ENCODE measurements at places on chromosomes 4 and X.

DNA sequence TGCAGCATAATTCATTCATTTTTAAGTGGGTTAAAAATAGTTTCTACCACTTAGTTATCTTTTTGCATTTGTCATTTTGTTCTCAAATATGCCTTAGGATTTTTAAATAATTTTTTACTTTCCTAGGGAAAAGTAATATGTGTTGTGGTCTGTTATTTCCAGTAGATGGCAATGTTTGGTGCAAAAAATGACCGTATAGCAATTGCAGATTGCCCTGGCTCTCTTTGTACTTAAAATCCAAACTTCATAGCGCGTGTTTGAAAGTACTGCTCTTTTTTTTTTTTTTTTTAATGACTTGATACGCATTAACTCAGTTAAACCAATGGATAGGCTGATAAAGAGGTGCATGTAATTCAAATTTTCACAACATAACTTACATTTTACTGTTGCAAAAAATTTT lies 74.4 kb upstream of the RBMX start:
- no peak for DNase-seq

- no peak for DNase-seq
Measured at GRCh38 chrX:96771486-96771885, 86.8 kb downstream of the DIAPH2 start.

- DNase-seq = no peak
Measured at GRCh38 chr4:7043284-7044136, at the start of gene TADA2B. TADA2B (plus strand) TSS chr4:7043372; CDS start chr4:7043580, 208 bp downstream.

- no peak for DNase-seq
Measured at GRCh38 chr4:143524211-143524610, 10.7 kb downstream of the SMARCA5 start.

DNA sequence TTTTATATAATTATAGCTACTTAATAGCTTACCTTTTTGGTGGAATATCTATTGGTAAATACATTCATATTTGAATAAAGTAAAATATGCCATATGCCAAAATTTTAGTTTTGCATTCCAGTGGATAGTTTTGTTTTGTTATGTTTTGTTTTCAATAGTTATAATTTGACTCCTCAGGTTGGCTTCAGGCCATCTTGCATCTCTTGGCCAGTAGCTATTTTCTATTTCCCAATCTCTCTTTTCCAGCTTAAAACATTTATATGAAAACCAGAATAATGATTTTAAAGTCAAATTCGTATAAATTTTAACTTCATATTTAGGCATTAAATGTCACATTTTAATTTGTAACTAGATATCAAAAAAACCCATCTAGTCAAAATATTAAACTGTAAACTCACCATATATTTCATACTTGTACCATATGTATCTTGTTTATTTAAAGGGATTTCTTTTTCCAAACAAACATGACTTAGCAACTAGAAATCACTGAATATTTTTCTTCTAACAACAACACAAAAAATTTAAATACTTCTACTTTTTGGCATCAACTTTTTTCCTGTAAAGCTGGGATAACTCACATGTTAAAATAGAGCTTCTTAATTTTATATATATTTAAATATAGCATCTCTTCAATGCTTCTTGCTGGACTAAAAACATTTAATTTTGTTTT lies 1209.6 kb downstream of the PCDH7 start:
- DNase-seq = no peak

- no peak for DNase-seq
Measured at GRCh38 chr4:65007841-65008439, 598.7 kb upstream of the TECRL start.

DNA sequence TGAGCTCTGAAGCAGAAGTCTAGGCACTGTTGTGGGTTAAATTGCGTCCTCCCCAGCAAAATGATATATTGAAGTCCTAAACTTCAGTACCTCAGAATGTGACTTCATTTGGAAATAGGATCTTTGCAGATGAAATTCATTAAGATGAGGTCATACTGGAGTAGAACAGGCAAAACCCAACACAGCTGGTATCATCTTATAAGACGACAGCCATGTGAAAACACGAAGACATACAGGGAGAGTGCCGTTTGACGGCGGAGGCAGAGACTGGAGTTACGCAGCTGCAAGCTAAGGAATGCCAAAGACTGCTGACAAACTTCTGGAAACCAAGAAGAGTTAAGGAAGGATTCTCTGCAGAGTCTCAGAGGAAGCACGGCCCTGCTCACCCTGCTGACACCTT lies 241.5 kb downstream of the MAML3 start:
- no peak for DNase-seq

GRCh38 chr4:15451181-15451865 lies 18.4 kb upstream of the CC2D2A start:
- no peak for DNase-seq

GRCh38 chr4:41081847-41082246 lies 132.5 kb downstream of the APBB2 start:
- DNase-seq = no peak

DNA sequence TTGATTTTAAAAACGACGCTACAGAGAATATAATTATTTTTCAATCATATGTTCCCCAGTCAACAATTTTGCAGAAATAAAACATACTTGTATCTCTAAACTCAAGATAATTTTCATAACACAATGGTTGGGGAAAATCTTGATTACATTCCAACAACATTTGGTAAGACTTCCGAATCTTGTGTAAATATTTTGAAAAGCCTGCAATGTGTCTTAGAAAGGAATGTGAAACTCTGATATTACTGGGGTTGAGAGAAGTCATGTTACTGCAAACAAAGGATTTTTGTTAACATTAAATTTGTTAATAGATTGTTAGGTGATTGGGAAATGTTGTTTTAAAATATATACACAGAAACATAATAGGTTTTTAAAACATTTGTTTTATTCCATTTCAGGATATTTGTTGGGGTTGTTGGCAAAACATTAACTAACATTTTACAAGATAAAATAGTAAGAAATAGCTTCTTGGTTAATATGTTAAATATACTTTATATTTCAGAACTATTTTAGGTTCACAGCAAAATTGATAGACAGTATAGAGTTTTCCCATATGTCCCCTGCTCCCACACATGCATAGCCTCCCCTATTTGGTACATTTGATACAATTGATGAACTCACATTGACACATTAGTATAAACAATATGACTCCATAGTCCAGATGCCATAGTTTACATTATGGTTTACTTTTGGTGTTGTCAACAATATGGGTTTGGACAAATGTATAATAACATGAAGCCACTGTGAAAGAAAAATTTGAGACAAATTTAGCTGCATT lies 218.6 kb upstream of the FAM47A start:
- DNase-seq = no peak

- DNase-seq = no peak
Measured at GRCh38 chrX:149818652-149819051, 36.9 kb downstream of the MAGEA9 start.

GRCh38 chr4:985123-985830 lies 1.6 kb upstream of the IDUA start:
- no peak for DNase-seq

DNA sequence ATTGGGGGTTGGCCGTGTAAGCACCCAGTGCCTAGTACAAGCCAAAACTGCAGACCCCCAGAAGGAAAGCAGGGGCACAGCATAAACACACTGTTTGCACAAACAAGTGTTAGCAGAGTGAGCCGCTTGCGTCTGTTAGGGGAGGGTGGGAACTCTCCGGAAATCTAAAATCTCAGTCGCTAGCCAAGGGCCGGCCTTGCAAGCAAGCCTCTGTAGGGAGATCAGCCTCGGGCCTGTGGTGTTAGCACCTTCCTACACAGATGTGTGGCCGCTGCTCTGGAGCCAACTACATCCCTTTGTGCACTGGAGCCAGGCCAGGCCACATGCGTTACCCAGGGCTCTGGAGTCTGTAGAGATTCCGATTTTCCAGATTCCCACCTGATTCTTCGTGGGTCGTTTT lies 67.1 kb downstream of the GPR143 start:
- DNase-seq = no peak
